ENCODE measurements at places on chromosomes 3 and 15.

DNA sequence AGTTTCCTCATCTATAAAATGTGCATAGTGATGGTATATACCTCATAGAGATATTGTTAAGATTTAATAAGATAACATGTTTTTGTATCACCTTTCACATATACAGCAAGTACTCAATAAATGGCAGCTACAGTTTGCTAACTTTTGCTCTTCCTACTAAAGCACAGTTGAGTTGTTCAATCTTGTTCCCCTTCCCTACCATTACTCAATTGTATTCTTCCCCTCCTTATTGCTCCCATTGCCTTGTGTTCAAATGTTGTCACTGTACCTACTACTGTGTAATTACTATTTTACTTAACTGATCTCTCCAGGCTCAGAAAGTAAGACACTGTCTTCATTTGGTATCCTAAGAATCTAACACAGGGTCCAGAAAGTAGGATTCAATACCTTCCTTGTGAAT, 5.5 kb downstream of the CD47 start:
- DNase-seq = no peak

- no peak for DNase-seq
These were observed 65.8 kb downstream of the MYO5A start for GRCh38 chr15:52462806-52463360.

DNA sequence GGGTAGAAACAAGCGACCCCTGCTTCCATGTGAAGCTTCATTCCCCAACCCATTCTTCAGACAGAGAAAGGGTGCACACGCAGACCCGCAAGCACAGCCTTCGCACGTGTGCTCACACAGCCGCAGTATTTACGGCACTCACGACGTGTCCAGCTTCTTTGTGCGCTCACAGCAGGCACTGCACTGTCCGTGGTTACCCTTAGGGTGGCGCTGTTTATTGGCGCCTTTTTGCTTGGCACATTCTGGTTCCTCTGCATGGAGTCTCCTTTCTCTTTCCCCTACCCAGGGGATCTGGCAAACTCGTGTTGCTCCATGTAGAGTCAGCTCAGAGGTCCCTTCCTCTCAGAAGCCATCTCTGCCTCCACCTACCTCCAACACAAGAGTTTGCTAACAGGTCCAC, 115.1 kb downstream of the SLCO3A1 start:
- DNase-seq = no peak

DNA sequence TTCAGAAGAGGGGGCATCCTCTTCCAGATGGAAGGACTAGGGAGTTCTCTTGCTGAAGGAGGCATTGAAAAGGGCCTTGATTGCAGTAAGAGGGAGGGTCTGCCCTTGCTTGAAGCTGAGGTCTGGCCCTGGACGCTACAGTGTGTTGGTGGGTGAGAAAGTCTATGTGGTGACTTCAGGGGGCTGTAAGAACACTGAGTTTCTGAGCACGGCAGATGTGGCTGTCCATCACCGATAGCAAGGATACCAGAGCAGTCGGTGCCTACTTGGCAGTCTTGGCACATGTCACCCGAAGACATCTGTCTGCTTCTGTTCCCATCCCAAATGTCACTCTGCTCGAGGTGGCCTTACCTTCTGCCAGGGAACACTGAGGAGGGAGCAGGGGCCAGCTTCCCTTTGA, 631.1 kb upstream of the CFAP20DC start:
- DNase-seq = no peak

DNA sequence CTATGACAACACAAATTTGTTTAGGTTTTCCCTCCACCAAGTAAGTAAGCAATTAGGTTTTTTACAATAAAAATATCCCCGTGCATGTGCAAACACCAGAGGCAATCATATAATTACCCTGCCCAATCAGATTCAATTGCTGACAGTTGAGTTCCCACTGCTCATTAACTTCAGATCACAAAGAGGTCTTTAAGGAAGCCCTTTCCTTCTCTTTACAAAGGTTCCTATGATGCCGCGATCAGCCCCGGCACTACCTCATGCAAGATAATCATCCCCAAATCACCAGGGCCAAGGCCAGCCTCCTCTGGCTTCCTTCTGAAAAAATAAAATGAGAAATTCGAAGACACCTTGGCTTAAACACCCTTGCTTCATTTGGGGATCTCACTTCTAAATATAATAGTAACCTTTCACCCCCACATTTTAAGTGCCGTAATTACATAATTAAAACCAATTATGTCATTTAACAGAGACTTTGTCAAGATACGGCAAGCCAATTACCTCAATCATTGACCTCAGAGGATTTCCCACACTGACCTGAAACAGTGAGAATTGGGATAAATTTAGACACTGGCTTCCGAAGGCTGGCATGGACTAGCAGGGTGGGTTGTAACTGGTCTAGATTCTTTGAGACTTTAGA, 121.3 kb upstream of the WNT5A start:
- DNase-seq = no peak

All from stimulated activated CD4-positive, alpha-beta T cell treated with anti-CD3 and anti-CD28 coated beads, Interleukin-4, amount 100 ng/mL, for 48 hours (primary cell).